GM06990 (cell line): ENCODE measurements at places on chromosomes 11 and 22.

DNA sequence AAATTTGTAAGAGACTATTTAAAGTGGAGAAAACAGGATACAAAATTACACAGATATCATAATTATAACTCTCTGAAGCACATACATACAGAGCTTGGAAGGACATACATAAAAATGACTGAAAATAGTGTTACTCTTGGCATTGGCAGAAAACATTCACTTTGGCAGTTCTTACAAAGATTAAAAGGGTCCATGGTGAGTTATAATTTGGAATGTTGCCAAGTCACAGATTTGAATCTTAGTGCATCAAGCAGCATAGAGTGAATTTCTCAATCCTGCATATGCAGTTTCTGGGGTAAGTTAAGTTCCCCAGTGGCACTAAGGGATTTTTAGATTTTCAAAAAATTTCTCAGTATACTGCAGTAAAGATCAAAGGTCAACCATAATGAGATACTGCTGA lies 115.9 kb downstream of the CCDC81 start:
- no peak for DNase-seq

DNA sequence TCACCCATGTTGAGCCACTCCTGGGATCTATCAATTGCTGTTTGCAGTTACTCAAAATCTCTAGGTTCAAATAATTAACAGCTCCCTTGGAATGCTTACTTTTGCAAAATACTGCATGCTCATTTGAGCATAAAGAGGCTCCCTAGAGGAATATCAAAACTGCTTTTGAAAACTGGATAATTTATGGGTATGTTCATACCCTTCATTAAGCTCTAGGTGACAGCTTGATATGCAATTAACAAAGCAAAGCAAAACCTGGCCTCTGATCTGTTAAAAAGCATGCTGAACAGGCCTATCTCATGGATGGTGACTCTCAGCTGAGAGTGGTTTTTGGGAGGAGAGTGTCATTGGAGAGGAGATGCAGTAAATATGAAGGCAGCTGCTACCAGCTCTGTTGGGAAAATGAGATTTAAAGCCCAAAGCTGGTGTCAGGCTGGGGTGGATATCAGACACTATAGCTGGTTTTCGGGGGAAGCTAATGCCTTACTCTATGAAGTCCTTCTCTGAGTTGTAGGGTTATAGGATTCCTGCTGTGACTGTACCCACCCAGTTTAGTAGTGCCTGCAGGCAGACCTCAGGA lies 110.9 kb downstream of the RASSF10 start:
- no peak for DNase-seq

GRCh38 chr11:91446267-91446666 lies 778.4 kb upstream of the FAT3 start:
- no peak for DNase-seq

DNA sequence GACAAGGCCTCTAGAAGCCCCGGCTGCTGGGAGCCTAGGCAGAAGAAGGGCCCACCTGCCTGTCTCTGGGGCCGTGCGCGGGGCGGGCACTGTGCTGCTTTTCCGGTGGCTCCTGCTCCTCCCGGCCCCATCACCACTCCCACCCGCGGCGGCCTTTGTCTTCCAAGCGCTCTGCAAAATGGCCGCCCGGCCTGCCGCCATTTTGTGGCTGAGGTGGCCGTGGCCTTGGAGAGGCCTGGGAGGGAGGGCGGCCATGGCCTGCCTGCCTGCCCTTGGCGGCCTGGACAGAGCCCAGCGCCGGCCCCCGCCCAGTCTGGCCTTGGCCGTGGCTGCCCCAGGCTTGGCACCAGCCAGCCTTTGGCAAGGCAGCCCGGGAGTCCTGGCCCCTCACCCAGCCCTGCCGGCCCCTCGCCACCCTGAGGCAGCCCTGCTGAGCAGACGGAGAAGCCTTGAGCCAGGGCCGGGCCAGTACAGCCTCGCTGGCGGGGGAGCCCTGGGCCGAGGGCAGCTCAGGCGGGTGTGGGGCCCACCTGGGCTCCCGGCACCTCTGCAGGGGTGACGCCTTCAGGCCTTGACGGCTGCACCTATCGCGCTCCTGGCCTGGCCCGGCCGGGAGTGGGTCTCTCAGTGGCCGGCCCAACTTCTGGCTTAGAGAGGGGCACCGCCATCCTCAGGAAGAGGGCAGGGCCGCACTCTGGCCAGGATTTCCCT lies 46.0 kb upstream of the PPARA start:
- DNase-seq = no peak

DNA sequence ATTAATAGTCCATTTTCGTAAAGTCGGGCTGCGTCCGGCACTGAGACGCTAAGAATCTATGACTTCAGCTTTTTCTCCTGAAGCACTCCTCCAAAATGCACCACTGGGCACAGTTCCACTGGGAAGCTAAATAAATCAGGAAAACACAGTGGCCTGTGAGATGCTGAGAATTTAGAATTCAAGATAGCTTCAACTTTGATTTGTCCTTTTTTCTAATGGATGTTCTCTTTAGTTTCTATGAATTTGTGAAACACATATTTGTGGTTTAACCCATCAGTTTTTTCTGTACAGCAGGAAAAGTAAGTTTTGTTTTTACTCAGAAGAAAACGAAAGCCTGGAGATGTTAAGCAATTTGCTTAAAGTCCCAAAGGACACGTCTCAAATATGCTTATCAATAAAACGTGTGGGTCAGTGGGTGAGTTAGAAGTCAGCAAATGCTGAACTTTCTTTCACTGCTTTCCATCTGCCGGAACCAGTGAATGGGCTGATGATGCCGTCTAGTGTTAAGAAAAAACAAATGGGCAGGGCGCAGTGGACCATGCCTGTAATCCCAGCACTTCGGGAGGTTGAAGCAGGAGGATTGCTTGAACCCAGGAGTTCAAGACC lies 40.7 kb upstream of the CLMP start:
- DNase-seq = no peak

DNA sequence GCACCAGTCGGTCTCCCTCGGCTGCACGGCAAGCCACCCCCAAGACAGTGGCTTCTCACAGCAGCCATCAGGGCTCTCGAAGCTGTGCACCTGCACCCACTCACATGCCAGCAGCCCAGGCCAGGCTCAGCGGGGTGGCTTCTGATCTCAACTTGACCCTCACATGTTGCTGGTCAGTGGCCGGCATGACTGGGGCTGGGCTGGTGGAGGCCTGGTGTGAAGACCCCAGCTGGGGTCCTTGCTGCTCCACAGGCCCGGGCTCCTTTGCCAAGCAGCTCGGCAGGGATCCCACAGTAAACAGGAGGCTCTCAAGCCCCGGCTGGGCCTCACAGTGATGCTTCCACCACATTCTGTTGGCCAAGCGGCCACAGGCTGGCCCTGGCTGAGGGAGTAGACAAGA lies 128.2 kb downstream of the BRD1 start:
- DNase-seq = no peak

DNA sequence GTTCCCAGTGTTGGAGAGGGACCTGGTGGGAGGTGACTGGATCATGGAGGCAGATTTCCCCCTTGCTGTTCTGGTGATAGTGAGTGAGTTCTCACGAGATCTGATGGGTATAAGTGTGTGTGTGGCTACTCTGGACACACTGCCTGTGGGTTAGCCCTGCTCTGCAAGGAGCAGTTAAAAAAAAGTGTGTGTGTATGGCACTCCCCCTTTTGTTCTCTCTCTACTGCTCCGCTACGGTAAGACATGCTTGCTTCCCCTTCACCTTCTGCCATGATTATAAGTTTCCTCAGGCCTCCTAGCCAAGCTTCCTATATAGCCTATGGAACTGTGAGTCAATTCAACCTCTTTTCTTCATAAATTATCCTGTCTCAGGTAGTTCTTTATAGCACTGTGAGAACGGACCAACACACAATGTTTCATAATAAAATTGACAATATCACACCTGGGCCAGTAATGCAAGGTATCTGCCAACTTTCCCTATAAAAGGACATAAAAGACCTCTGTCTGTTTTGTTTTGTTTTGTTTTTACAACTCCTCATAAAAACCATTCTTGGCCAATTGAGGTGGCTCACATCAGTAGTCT lies 20.2 kb downstream of the CLTCL1 start:
- no peak for DNase-seq

DNA sequence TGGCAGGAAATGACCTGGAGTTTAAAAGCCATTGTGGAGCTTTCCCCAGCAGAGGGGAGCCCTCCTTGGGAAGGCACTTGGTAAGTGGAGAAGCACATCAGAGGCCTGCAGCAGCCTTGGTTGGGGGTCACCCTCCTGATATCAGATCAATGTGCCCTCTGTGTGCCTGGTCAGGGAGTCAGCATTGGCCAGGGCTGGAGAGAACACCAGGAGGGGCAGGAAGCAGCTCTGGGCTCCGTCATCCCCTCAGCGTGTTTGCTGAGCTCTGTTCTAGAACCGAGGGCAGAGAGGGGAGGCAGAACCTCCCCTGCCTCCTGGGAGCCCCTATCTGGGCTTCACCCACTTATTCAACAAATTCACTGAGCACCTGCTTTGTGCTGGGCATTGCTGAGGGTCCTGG lies 846.0 kb downstream of the TBC1D22A start:
- DNase-seq = no peak

DNA sequence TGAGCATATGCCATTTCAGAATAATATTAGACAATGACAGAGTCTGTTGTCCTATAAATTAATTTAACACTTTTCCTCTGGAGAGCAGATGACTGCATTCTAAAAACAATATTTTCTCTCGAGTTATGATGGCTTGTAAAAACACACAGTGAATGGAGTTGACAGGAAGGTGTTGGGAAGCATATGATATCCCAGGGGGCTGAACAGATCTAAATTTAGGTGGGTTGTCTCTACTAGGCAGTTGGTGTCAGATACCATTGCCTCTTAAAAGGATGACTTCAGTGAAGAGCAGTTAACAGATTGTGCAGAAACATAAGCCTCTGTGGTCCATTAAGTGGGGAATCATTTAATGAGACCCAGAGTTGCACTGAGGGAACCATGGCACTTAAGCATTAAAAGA lies 30.7 kb downstream of the SVIP start:
- DNase-seq = no peak

GRCh38 chr11:75158696-75159150 lies 7.8 kb downstream of the SLCO2B1 start:
- no peak for DNase-seq
